Activated T-cell treated with anti-CD3 and anti-CD28 coated beads, Interleukin-2, amount 50 U/mL, for 24 hours (primary cell): ENCODE measurements at places on chromosomes 11 and 22.

- DNase-seq, result no peak
Measured at GRCh38 chr11:11975201-11976092, 33.0 kb downstream of the DKK3 start.

DNA sequence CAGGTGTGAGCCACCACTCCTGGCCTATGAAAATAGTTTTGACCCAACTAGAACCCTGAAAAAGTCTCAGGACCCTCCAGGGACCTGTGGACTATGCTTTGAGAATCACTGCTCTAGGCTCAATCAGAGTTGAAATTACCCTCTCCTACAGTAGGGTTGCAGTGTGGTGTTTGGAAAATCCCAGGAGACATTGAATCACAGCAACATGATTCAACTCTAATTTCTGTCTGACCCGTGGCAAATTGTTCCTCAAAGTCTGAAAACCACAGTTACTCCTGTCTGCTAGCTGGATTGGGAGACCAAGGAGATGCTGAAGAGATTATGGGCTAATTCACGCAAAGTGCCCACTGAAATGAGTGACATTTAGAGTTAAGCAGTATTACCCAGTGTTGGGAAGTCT, 5.4 kb upstream of the MTMR3 start:
- DNase-seq, result no peak

GRCh38 chr11:106708348-106708747, 309.9 kb downstream of the GUCY1A2 start:
- no peak for DNase-seq

GRCh38 chr22:42913874-42914510, 56.9 kb upstream of the ARFGAP3 start:
- no peak for DNase-seq

DNA sequence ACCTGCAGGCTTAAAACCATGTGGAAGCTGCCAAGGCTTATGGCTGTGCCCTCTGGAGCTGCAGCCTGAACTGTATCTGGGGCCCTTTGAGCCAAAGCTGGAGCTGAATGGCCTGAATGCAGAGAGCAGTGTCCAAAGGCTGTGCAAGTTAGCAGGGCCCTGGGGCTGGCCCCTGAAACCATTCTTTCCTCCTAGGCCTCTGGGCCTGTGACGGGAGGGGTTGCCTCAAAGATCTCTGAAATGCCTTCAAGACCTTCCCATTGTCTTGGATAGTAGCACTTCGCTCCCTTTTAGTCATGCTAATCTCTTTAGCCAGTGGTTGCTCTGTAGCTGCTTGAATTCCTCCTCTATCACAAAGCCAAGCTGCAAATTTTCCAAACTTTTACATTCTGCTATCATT, 12.8 kb upstream of the IFTAP start:
- no peak for DNase-seq

DNA sequence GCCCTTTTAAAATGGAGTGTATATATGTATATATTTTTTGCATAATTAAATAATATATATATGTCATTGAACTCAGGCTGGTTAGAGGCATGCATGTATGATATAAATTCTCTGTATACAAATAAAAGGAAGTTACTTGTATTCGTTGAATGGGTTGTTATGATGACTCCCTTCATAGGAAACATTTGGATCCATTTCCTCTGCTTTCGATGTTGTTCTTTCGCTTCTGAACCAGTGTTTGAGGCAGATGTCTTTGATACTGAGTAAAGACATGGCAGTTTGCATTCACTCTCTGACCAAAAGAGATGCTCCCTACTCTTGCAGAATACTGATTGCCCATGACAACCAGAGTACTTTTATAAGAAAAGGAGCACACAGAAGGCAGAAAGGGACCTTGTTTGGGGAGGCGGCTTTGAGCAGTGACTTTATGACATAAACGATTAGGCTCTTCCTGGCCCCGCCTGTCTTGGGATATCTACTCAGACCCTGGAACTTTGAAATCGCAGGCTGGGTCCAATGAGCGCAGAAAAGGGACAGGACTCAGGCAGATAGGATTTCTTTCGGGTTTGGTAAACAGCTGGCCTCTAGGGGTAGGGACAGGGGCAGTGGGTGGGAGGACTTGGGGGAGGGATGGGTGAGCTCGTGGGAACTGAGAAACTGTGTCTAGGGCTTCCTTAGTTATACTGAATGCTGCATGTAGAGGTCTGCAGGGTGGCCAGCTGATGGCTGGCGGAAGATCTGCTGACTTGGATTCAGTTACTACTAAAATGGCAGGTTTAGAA, 23.2 kb downstream of the TIMP3 start:
- no peak for DNase-seq

DNA sequence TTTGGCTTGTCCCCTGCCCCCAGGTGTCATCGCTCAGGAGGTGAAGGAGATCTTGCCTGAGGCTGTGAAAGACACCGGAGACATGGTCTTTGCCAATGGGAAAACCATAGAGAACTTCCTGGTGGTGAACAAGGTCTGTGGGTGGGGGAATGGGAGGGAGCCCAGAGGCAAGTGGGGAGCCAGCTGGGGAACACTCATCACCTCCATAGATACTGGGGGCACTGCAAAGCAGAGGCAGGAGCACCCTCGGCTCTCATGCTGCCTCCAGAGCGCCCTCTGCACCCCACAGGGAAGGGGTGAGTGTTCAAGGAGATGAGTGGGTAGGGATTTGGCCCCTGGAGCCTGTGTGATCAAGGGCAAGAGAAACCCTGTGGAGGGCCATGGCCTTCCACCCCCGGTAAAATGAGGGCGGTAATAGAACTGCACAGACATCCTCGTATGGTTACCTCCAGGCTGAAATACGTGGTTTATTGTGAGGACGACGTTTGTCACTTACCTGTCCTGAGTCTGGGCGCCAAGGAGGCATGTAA, 14.0 kb downstream of the TMEM258 start:
- no peak for DNase-seq

DNA sequence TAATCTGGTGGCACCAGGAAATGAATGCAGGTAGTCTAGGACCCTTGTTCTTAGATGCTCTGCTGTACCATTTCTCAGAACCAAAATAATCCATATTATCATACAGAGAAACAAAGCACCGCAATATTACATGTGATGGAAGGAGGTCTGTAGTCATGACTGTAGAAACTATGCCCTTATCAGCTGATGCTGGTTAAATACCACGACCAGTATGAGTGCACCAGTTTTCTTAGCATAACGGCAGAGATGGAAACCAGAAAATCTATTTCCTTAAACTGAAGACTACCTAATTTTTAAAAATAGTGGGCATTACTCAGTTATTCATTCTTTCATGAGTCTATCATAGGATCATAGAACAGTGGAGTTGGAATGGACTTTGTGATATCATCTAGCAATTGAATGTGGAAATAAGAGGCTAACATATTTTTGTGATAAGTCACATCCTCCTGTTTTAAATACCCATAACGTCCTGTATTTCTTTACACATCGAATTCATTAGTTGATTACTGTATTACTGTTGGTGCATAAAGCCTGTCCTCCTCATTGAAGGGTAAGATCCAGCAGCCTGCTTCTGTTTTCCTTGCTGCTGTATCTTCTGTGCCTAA, 15.1 kb downstream of the JHY start:
- no peak for DNase-seq
